ENCODE measurements at places on chromosomes 11 and 22. TPM values are rescaled to one million over a fixed set of nuclear protein-coding genes. Genes with fewer than 3 reads are reported as not detected.

The CARD16 gene
- total RNA-seq: 98.1 TPM

The KRTAP5-8 gene
- total RNA-seq: not detected

The TIGD3 gene
- total RNA-seq: 0.58 TPM

The CASP4 gene
- 138 TPM for total RNA-seq

The MSANTD4 gene
- 16.7 TPM for total RNA-seq

The MMP13 gene
- total RNA-seq: not detected

The NECTIN1 gene
- total RNA-seq: 1.7 TPM

The OR8D2 gene
- not detected for total RNA-seq

The TSSK2 gene
- not detected for total RNA-seq

The LRRN4CL gene
- 0.18 TPM for total RNA-seq

The CYB5R2 gene
- total RNA-seq: 1.8 TPM

The SEPTIN5 gene
- total RNA-seq: not detected

The NFAM1 gene
- total RNA-seq: 0.63 TPM

The CCDC116 gene
- total RNA-seq: 0.43 TPM

The FZD4 gene
- 0.10 TPM for total RNA-seq

The YAP1 gene
- total RNA-seq: 0.18 TPM

The VSIG2 gene
- total RNA-seq: 0.38 TPM

The NRXN2 gene
- 0.08 TPM for total RNA-seq

The AP5B1 gene
- 21.2 TPM for total RNA-seq

The MS4A8 gene
- not detected for total RNA-seq

All from activated CD4-positive, alpha-beta memory T cell treated with anti-CD3 and anti-CD28 coated beads, Interleukin-2, amount 10 ng/mL, durations not matched to agents 7 days and 5 days (primary cell).